NCI-H460 (cell line): ENCODE measurements at places on chromosomes 12 and 14.
A peak's percentile ranks its signal among the peaks of the same experiment; 100 is the strongest.

DNA sequence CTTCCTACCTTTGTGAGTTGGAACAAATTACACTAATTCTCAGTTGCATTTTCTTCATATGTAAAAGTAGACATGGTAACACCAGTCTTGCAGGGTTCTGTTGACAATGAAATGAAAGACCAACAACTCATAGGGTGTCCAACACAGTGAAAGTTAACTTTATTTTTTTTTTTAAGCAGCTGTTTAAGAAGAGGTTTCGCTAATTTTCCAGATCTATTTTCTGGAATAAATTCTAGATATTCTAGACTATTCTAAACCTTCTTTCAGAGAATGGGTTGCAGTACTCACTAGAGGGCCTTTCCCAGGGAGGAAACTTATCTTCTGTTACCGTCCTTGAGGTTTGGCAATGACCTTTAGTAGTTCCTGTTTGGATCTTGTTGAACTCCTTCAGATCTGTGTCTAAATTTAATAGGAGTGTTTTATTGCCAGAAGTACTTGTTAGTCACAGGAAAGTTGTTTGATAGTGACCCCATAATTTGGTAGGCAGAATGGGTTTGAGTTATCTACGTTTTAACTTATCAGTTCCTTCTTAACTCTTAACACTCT is 2.8 kb upstream of the ART4 start:
- no peak for DNase-seq

DNA sequence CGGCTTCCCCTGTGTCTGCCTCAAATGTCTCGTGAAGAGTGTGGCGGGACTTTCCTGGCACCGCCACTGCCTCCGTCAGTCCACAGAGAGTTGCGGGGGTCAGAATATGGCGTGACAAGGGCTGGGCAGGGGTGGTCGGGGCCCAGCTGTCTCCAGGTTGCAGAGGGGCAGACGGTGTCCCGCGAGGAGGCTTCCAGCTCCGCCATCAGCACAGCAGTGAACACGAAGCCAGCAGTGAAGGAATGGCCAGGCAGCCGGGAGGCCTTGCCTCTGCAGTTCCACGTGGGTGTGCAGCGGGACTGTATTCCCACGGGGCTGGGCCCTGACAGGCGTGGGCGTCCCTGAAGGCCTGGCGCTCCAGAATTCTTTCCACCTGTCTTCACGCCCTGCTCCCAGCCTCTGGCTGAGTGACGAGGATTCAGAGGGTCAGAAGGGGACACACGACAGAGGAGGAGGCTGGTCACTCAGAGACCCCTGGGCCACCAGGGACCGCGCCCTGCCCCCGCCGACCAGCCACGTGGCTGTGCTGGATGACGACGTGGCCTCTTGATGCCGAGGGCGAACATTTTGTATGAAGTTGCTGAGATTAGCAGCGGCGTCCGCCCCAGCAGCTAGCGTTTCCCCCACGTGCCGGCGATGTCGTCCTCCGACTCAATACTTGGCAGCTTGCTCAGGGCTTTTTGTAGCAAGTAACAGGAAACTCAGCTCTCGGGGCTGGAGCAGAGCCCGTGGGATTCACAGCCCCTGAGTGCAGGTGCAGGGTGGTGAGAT is 25.0 kb upstream of the GALNT9 start:
- DNase-seq: no peak

- DNase-seq: no peak
Measured at GRCh38 chr12:117502233-117502632, 140.8 kb upstream of the NOS1 start.

- DNase-seq: no peak
Measured at GRCh38 chr14:68840454-68840853, 47.6 kb upstream of the ZFP36L1 start.

DNA sequence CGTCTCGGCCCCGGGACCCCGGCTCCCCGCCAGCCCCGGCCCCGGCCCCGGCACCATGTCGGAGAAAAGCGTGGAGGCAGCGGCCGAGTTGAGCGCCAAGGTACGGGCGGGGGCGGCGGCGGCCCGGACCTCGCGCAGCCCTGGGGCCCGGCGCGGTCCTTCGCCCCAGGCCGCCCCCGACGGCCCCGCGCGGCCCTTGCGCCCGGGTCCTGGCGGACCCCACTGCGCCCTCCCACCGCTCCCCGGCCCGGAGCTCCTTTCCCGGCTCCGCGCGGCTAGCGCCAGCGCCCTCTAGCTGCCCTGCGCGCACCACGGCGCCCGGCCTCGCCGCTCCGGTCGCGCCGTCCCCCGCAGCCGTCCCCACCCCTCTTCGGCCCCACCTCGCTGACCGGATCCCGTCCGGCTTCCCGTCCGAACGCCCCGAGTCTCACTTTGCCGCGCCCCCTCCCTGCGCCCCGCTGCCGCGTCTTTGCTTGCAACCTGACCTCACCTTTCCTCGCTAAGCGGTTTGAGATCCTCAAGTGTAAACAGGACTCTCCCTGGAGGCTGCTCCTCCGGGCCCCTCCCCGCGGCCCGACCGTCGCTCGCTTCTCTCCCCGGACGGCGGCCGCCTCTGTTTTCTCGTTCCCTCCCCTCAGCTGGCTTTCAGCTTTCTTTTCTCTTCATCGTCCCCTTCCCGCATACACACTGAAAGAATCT is 637 bp downstream of the PTMS start:
- peak; percentile 60 for DNase-seq

DNA sequence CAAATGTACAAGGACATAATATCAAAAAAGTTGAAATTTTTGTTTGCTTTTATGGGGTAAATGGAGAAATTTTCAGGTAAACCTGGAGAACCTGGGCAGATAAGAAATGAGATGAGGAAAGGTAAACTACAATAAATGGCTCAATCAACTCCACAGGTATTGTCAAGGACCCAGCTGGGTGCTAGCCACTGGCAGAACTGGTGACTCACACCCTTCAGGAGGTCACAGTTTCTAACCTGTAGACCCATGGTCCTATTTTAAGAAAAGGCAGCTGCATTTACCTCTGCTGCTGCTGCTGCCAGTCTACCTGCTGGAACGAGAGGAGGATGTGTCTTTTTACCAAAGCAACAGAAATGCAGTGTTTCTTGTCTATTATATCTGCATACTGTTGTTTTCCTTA is 226.6 kb downstream of the ALG10B start:
- DNase-seq: no peak

GRCh38 chr14:34872822-34873588 is 2.2 kb downstream of the BAZ1A start:
- no peak for DNase-seq

GRCh38 chr14:86761611-86762010 is 1231.4 kb downstream of the GALC start:
- no peak for DNase-seq

DNA sequence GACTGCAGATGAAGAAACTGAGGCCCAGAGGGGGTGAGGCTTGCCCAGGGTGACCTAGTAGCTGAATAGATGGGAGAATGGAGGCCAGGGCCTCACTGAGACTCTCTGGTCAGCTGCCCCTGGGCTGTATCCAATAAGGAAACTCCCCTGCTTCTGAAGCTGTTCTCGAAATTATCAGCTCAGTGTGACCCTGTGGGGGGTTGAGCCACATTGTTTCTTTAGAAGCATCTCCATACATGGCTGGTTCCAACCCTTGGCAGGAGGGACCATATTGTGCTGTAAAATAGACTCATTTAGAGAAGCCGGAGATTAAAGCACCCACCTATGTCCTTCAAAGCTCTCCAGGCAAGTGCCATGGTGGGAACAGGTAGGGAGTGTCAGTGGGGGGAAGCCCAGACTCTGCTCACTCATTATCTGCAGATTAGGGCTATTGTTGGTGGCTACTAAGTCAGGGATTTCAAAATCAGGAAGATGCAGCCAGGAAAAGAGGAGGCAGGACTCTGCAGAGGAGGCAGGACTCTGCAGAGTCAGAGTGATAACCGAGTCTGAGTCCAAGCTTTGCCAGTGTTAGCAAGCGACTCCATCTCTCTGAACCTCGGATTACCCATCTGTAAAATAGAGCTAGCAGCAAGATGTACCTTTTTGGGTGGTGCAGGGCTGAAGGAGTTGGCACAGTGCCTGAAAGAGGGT is 3.5 kb downstream of the SERPINA5 start:
- no peak for DNase-seq

DNA sequence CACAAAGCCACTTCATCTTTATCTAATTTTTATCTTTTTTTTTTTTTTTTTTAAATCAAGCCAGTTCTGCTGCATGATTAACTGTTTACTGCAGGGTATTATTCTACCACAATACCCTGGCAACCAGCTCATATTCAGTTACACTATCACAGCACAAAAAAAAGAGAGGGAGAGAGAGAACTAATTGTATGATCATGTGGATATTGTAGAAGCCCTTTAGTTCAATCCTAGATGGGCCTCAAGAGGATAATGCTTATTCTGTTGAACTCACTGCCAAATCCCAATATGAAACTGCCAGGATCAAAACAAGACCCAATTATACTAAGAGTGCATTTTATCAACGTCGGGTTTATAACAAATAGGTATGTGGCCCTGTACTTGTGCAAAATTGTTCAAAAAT is 51.5 kb downstream of the MED13L start:
- DNase-seq: no peak

DNA sequence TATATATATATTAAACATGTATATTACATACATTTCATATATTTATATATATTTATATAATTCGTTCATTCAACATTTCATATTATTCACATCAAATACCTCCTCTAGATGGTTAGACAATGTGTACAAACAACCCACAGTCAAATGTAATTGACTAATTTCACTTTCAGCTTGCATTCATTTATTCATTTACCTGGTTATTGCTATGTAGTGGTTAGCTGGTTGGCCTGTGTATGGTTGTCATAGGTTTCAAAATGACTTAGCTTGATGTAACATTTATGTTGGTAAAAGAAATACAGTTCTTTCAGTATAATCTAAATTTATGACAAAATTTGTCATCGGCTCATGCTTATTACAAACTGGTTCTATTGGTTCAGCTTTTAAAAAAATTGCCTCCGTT is 389 bp downstream of the OR4K13 start:
- no peak for DNase-seq

GRCh38 chr12:92105676-92106075 is 40.0 kb downstream of the BTG1 start:
- DNase-seq: no peak

GRCh38 chr12:108618079-108618952 is 15.4 kb downstream of the SELPLG start:
- peak; percentile 63 for DNase-seq

- DNase-seq: no peak
Measured at GRCh38 chr12:65596514-65597091, 227.7 kb upstream of the HMGA2 start.

- DNase-seq: no peak
Measured at GRCh38 chr12:98456576-98457573, 58.5 kb upstream of the TMPO start.

DNA sequence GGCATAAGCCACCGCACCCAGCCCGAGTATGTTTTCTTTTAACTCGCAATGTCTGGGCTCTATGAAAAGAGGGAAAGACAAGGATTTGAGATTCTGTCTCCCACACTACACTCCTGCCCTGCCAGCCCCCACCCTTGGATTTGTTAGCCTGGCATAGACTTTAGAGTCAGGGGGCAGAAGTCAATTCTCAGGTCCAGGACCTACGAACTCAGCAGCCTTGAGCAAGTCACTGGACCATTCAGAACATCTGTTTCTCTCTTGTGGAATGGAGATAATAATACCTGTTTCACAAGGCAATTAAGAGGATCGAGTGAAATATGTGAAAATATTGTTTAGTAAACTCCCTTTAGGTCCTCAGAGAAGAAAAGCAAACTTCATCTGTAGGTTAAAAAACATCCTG is 66.1 kb upstream of the FUT8 start:
- no peak for DNase-seq
